Hematopoietic multipotent progenitor cell treated with erythropoietin and hydrocortisone succinate and interleukin-3 and kit ligand, for 8 days (in vitro differentiated cells): ENCODE measurements at places on chromosomes 5 and 9.

DNA sequence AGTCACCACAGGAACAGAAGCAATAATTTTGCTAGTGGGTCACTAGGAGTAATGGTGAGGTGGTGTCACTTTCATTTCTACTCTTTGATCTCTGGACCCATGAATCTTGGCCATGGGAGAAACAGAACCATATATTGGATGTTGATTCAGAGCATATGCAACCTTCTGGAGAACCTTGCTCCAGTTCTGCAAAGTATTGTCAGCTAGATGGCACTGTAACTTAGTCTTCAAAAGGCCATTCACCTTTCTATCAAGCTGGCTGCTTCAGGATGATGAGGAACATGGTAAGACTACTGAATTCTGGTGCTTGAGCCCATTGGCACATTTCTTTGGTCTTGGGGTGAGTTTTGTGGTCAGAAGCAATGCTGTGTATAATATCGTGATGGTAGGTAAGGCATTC, 129.1 kb upstream of the FBN2 start:
- no peak for DNase-seq

DNA sequence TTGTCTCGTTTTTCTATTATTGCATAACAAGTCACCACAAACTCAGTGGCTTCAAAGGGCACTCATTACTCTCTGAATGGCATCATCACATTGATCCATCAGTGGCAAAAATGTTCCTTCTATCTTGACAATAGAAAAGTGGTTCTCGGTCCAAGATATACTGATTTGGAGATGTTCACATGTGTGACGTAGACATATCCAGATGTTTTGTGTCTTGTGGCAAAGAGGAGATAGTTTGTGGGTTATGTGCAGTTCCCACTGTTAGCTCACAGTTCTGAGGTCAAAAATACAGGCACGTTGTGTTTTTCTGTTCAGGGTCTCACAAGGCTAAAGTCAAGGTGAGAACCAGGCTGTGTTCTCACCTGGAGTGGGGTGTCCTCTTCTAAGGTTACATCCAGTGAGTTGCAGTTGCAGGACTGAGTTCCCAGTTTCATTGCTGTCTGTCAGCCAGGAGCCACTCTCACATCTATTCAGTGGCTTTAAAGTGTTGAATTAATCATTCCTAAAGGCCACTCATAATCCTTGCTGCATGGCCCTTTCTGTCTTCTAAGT, 55.3 kb downstream of the GAS1 start:
- no peak for DNase-seq

DNA sequence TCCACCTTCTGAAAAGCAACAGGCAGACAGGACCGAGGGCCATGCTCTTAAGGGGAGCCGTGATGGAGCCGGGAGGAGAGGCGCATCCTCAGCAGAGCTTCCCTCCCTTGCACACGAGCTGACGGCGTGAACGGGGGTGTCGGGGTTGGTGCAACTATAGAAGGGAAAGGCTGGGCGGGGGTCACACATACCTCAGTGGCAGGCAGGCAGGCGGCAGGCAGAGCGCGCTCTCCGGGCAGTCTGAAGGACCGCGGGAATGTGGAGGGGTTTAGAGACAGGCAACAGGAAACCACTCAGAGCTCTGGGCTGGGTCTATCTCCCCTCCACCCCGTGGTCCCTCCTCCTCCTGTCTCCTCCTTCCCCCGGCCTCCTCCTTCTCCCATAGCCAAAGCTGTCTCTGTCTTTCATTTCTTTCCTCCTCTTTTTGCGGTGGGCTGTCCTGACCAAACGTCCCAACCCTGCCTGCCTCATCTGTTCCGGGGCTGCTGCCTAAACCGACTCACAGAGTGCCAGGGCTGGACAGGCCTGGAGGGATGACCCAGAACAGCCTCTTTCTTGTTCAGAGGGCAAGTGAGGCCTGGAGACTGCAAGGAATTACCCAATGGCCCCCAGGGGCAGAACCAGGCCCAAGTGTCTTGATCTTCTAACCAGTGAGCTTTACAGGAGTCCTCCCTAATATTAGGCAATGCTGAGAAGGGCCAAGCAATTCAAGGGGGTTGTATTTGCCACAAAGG, at the start of gene SPARC:
SPARC (minus strand) TSS at position 242 of the 734 bp plus-strand sequence. CDS start 10,727 bp downstream, outside the sequence.
- no peak for DNase-seq

DNA sequence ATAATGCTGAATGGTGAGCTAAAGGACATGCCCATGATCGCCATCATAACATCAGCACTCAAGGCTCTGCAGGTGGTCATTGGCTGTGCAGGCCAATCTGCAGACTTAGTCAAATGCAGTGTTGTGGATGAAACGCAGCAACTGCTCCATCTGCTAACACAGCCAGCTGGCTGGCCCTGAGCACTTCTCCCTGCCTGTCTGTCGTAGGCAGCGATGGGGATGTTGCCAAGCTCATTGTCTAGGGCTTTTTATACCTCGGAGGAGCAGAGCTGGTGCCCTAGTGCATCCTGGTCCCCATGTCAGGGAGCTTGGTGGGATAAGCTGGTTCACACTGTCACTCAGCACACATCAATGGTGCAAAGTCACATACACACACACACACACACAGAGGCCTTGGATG, 189.4 kb downstream of the TENT4A start:
- DNase-seq: no peak

DNA sequence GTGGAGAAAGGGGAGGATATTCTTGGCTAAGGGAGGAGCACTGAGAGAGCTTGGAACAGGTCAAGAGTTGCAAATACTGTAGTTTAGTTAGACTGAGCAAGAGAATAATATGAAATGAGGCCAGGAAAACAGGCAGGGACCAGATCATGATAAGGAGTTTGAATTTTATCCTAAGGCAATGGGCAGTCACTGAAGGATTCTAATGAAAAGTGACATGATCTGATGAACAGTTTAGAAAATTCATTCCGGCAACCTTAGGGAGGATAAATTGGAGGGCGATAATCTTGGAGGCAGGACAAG, 276.1 kb downstream of the PLK2 start:
- DNase-seq: no peak

GRCh38 chr9:127500399-127500798, 49.1 kb downstream of the LRSAM1 start:
- DNase-seq: no peak
